Cardiac muscle cell (in vitro differentiated cells and primary cell): ENCODE measurements at places on chromosomes 5 and 9. TPM values are rescaled to one million over a fixed set of nuclear protein-coding genes. Genes with fewer than 3 reads are reported as not detected.

FBP2 gene
- not detected in 2 replicates for total RNA-seq

- no peak overlapping the region for H3K27ac ChIP-seq
- no peak overlapping the region for H3K4me3 ChIP-seq
- no peaks in the 10 kb centered on the region for H3K27me3 ChIP-seq
- no peaks in the 10 kb centered on the region for H3K36me3 ChIP-seq
Measured at GRCh38 chr5:173512637-173513435, 103.6 kb downstream of the BOD1 start.

DNA sequence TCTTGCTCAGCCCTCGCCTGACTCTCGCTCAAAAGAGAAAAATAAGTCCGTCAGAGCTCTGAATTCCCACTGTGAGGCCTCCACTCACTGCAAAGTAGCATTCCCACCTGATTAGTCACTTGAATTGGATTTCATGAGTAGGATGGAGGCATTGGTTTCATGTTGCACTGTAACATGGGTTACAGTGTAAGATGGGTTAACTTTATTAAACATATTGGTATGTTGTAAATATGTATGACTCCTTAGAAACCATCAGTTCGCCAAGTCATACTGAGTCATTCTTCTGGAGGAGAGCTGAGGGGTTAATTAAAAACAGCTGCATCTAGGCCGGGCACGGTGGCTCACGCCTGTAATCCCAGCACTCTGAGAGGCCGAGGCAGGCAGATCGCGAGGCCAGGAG, 93.8 kb upstream of the BNC2 start:
- H3K36me3 ChIP-seq: no peaks in the 10 kb centered on the region
- H3K27me3 ChIP-seq: no peaks in the 10 kb centered on the region
- H3K27ac ChIP-seq: no peak overlapping the region
- H3K4me1 ChIP-seq: no peaks in the 10 kb centered on the region

GRCh38 chr5:127834554-127834953, 131.4 kb downstream of the CCDC192 start:
- peak; percentile 59 for DNase-seq
- no peak overlapping the region for H3K27ac ChIP-seq
- no peaks in the 10 kb centered on the region for H3K27me3 ChIP-seq
- H3K36me3 ChIP-seq: no peaks in the 10 kb centered on the region
- H3K4me3 ChIP-seq: no peak overlapping the region
- no peaks in the 10 kb centered on the region for H3K4me1 ChIP-seq

DNA sequence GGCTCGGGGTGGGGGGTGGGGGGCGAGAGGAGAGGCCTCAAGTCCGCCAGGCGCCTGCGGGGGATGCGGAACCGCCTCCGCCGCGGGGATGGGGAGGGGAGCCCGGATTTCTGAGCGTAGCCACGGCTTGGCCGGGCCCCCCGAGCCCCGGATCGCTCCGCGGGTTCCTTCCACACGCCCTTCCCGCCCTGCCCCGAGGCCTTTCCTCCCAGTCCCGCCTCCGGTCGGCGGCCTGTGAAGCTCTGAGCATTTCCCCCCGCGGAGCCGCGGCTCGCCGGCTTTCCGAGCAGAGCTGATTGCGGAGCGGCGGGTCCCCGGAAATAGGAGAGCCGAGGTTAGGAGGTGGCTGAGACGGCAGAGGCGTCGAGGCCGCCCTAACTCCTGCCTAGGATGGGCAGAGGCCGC, 6.1 kb downstream of the IRX4 start:
- peaks cover 89% of the 10 kb centered on the region for H3K27me3 ChIP-seq
- peak overlapping the region; percentile 21 for H3K4me3 ChIP-seq
- H3K36me3 ChIP-seq: peaks cover 12% of the 10 kb centered on the region
- peak overlapping the region; percentile 92 for H3K27ac ChIP-seq
- peak; percentile 63 for DNase-seq

DNA sequence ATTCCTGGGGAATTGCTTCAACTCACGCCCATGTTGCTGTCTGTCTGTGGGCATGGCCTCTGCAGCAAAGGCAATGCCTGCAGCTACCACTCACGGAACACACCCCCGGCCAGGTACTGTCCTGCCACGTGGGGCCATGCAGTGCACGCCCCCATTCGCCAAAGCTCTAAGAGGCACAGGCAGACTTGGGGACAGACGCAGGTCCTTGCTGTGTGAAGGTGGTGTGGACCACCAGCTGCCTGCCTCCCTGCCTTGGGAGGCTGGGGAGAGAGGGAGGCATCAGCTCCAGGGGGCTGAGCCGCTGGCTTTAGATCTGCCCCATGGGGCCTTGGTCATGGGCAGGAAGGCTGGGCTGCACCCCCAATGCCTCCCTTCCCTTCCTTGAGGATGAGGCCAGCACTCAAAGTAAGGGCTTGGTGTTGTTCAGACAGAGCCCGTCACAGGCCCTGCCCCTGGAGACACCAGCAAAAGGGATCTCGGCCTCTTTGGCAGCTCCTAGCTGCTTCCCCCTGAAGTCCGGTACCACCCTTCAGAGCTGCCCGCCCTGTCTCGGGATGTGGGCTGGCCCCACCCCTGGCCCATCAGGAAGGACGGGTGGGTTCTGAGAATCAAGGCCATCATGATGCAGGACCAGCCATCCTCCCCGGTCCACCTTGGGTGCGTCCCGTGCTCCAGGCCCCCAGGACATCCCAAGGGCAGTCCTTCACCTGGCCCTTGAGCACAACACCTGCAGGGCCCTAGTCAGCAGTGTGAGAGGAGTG, 2.3 kb downstream of the GRIN1 start:
- H3K27me3 ChIP-seq: peaks cover 92% of the 10 kb centered on the region
- no peak for DNase-seq
- no peaks in the 10 kb centered on the region for H3K4me1 ChIP-seq
- H3K36me3 ChIP-seq: no peaks in the 10 kb centered on the region

LAMC3 gene
- 7.5 and 14.0 TPM in 2 replicates for total RNA-seq

ORM2 gene
- not detected in 2 replicates for total RNA-seq

GRCh38 chr9:95753762-95754465, 121.6 kb upstream of the ERCC6L2 start:
- H3K4me3 ChIP-seq: no peak overlapping the region
- peaks cover 7% of the 10 kb centered on the region for H3K27me3 ChIP-seq
- DNase-seq: peak; percentile 52
- H3K36me3 ChIP-seq: no peaks in the 10 kb centered on the region
- peaks cover 17% of the 10 kb centered on the region for H3K4me1 ChIP-seq

GRCh38 chr9:127422787-127423186, 1.4 kb upstream of the ZNF79 start:
- H3K27me3 ChIP-seq: no peaks in the 10 kb centered on the region
- H3K27ac ChIP-seq: peak overlapping the region; percentile 96
- peak overlapping the region; percentile 80 for H3K4me3 ChIP-seq
- peaks cover 35% of the 10 kb centered on the region for H3K4me1 ChIP-seq
- H3K36me3 ChIP-seq: no peaks in the 10 kb centered on the region
- DNase-seq: no peak

BICD2 gene
- 34.9 and 36.5 TPM in 2 replicates for total RNA-seq

DNA sequence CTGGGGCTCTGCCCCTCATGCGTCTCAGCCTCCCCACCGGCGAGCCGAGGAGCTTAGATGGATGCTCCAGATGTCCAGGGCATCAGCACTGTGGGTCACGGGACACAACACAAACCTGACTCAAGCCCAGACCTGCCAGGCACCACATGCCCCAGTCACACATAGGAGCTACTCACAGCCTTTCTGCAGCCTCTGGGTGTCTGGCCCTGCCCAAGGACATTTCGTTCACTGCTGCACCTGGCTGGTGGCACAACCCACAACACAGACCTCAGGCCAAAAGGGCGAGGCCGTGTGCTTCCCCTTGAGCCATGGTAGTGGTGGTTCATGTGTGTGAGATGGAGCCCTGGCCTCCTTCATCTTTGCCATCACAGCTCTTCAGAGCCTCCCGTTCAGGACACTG, 89.6 kb upstream of the FCN2 start:
- H3K36me3 ChIP-seq: no peaks in the 10 kb centered on the region
- H3K4me3 ChIP-seq: no peak overlapping the region
- H3K4me1 ChIP-seq: peaks cover 12% of the 10 kb centered on the region
- H3K27me3 ChIP-seq: no peaks in the 10 kb centered on the region
- DNase-seq: no peak
- H3K27ac ChIP-seq: no peak overlapping the region

- H3K36me3 ChIP-seq: peaks cover 26% of the 10 kb centered on the region
- no peak for DNase-seq
Measured at GRCh38 chr5:148394587-148395019, 10.8 kb downstream of the FBXO38 start.

DNA sequence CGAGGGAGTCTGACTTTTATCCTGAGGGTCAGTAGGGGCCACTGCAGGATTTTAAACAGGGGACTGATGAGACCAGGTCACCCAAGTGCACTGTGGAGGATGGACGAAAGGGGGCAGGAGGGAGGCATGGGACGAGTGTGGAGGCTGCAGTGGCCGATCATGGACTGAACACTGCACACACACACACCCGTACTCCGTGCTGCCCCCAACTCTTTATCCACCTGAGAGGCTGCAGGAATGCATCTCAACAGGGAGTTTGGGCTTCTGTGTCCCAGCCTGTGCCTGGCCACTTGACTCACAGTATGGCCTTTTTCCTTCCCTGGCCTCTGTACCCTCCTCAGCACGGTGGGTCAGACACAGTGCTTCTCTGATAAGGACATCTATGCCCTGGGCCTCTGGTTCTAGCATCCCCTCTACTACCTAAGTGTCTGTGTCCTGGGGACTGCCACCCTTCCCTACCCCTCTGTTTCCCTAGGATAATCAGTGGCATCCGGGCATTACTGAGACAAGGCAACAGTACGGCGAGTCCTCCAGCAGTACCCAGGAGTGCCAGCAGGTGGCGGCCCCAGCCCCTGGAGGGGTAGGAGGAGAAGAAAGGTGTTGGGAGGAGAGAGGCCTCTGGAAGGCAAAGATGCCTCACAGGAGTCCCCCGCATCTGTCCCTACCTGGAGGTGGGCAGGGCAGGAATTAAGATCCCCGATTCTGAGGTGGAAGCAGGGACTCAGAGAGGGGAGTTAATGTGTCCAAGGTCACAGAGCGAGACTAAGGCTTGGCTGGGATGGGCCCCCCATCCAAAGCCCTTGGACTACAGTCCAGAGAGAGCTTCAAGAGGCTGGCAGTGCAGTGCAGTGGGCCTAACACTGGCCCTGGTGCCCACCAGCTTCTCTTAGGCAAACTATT, 5.1 kb upstream of the CDX1 start:
- no peaks in the 10 kb centered on the region for H3K4me1 ChIP-seq
- H3K27me3 ChIP-seq: peaks cover 18% of the 10 kb centered on the region
- no peak overlapping the region for H3K4me3 ChIP-seq
- H3K27ac ChIP-seq: no peak overlapping the region

EFNA5 gene
- total RNA-seq: 3.9 and 12.0 TPM in 2 replicates

GRCh38 chr9:22216730-22217172, 207.6 kb upstream of the CDKN2B start:
- H3K27me3 ChIP-seq: no peaks in the 10 kb centered on the region
- no peaks in the 10 kb centered on the region for H3K36me3 ChIP-seq
- H3K4me1 ChIP-seq: no peaks in the 10 kb centered on the region
- no peak overlapping the region for H3K27ac ChIP-seq

- H3K27ac ChIP-seq: peak overlapping the region; percentile 34
- H3K4me3 ChIP-seq: no peak overlapping the region
- H3K4me1 ChIP-seq: peaks cover 25% of the 10 kb centered on the region
- no peak for DNase-seq
- H3K27me3 ChIP-seq: no peaks in the 10 kb centered on the region
- no peaks in the 10 kb centered on the region for H3K36me3 ChIP-seq
Measured at GRCh38 chr5:138661991-138662434, 86.8 kb upstream of the HSPA9 start.

GRCh38 chr9:128429513-128430086, 8.9 kb downstream of the CERCAM start:
- H3K4me1 ChIP-seq: no peaks in the 10 kb centered on the region
- H3K36me3 ChIP-seq: no peaks in the 10 kb centered on the region
- H3K4me3 ChIP-seq: no peak overlapping the region
- no peaks in the 10 kb centered on the region for H3K27me3 ChIP-seq
- no peak overlapping the region for H3K27ac ChIP-seq

LRRC8A gene
- 48.1 and 55.8 TPM in 2 replicates for total RNA-seq

- no peaks in the 10 kb centered on the region for H3K27me3 ChIP-seq
- no peak for DNase-seq
- peaks cover 10% of the 10 kb centered on the region for H3K36me3 ChIP-seq
- H3K4me1 ChIP-seq: peaks cover 43% of the 10 kb centered on the region
Measured at GRCh38 chr9:128097543-128098296, 29.7 kb downstream of the SLC25A25 start.

DNA sequence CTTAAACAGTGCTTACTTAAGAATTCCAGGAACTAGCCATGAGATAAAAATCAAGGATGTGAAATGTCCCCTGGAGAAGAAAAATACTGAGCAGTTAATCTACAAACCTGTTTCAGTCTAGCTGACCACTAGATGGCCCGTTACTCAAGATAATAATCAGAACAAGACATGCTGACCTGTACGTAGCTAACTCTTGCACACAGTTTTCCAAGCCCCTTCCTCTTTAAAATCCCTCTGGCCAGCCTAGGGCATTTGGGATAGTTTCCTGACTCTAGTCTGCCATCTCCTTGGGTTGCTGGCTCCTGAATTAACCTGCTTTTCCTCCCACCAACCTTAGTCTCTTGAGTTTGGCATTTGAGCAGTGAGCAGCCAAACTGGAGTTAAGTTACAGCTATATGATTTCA, 59.2 kb upstream of the TRAF1 start:
- no peaks in the 10 kb centered on the region for H3K36me3 ChIP-seq
- H3K27ac ChIP-seq: no peak overlapping the region
- H3K4me3 ChIP-seq: no peak overlapping the region
- H3K27me3 ChIP-seq: no peaks in the 10 kb centered on the region

- H3K27me3 ChIP-seq: no peaks in the 10 kb centered on the region
- H3K4me1 ChIP-seq: no peaks in the 10 kb centered on the region
- DNase-seq: no peak
Measured at GRCh38 chr5:151130922-151131891, 26.4 kb downstream of the ANXA6 start.

DNA sequence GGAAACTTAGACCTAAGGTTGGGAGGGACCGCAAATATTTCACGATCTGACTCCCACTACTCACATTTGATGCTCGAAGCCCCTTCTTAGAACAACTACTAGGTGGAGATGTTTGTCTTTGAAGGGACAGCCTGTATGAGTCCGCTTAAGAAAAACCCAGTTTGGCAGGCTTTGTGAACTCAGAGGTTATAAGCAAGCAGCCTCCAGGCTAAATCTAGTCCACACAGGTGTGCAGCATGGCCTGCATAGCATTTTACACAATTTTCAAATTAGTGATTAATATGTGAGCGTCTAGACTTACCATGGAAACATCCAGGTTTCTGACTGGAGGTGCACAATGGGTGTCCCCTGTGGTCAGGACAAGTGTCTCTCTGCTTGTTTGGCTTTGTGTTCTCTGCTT, 127.1 kb downstream of the KIF4B start:
- H3K27me3 ChIP-seq: no peaks in the 10 kb centered on the region
- H3K27ac ChIP-seq: no peak overlapping the region
- DNase-seq: no peak
- H3K36me3 ChIP-seq: no peaks in the 10 kb centered on the region

DNA sequence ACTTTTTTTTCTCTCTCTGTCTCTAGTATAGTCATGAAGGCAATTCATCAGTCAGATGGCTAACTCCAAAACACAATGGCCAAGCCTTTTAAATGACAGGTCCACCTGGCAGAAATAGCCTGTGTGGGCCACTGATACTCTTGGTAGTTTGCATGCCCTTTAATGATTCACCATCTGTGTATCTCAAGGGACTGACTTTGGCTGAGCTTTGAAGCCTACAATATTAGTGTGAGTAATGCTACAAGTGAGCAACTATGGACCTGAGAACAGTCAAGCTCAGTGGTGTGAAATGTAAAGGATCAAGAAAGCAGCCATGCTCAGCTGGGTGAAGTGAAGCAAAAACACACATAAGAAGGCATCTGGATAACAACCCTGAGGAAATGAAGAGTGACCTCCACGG, 506.9 kb downstream of the TLE1 start:
- H3K36me3 ChIP-seq: no peaks in the 10 kb centered on the region
- no peak overlapping the region for H3K27ac ChIP-seq
- no peaks in the 10 kb centered on the region for H3K4me1 ChIP-seq
- no peaks in the 10 kb centered on the region for H3K27me3 ChIP-seq
- no peak for DNase-seq
- H3K4me3 ChIP-seq: no peak overlapping the region

IL13 gene
- total RNA-seq: not detected in 2 replicates

VCAN gene
- total RNA-seq: 414 and 618 TPM in 2 replicates
